ENCODE measurements at places on chromosomes 1 and 21. TPM values are rescaled to one million over a fixed set of nuclear protein-coding genes. Genes with fewer than 3 reads are reported as not detected.
A peak's percentile ranks its signal among the peaks of the same experiment; 100 is the strongest.

Gene SLC16A4
- polyA plus RNA-seq: 0.26 TPM

Gene TRIM67
- polyA plus RNA-seq: not detected

Gene LPAR3
- polyA plus RNA-seq: not detected

Gene ZBTB8A
- not detected for polyA plus RNA-seq

Gene NID1
- 19.7 TPM for polyA plus RNA-seq

GRCh38 chr1:114219172-114219868, 65.7 kb upstream of the SYT6 start:
- no peak overlapping the region for H3K4me3 ChIP-seq
- no peaks in the 10 kb centered on the region for H3K36me3 ChIP-seq

DNA sequence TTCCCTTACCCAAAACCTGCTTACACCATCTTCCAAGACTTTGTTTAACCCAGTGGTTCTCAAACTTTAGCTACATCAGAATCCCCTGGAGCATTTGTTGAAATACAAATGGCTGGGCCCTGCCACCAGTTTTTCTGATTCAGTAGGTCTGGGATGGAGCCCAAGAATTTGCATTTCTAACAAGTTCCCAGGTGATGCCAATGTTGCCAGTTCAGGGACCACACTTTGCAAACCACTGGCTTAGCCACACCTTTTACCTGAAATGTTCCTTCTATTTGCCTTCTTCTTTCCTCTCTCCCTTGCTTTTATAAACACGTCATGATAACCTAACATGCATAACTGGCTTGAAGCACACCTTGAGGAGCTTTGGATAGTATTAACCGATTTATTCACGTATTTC, 16.1 kb upstream of the FCAMR start:
- no peak for DNase-seq
- no peak overlapping the region for H3K4me3 ChIP-seq
- H3K36me3 ChIP-seq: no peaks in the 10 kb centered on the region
- H3K27ac ChIP-seq: no peak overlapping the region
- H3K27me3 ChIP-seq: no peaks in the 10 kb centered on the region

DNA sequence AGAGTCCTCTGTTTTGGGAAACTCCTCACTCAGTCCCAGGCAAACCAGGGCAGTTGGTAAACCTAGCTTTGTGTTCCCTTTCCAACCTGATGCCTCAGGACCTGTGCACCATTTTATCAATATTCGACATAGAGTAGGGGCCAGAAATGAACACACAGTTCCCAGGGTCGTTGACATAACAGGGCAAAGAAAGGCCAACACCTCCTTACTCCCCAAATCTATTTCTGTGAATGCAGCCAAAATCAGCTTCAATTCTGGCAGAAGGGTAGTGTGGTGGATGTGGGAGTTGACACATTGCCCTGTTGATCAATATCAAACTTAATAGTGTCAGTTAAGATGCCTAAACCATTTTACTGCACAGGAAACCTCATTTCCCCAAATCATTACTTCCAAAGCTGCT, 104.6 kb upstream of the SPATA6 start:
- H3K27ac ChIP-seq: no peak overlapping the region
- H3K36me3 ChIP-seq: no peaks in the 10 kb centered on the region
- no peak for DNase-seq
- H3K4me3 ChIP-seq: no peak overlapping the region

GRCh38 chr1:193242000-193242399, 55.6 kb upstream of the B3GALT2 start:
- H3K27me3 ChIP-seq: no peaks in the 10 kb centered on the region
- no peak overlapping the region for H3K27ac ChIP-seq
- H3K4me1 ChIP-seq: no peaks in the 10 kb centered on the region
- H3K36me3 ChIP-seq: no peaks in the 10 kb centered on the region

- no peak overlapping the region for H3K27ac ChIP-seq
- H3K36me3 ChIP-seq: no peaks in the 10 kb centered on the region
- no peaks in the 10 kb centered on the region for H3K4me1 ChIP-seq
- H3K4me3 ChIP-seq: no peak overlapping the region
Observed at GRCh38 chr1:32426489-32427255, 32.4 kb upstream of the BSDC1 start.

GRCh38 chr1:2208309-2209239, 14.0 kb upstream of the FAAP20 start:
- DNase-seq: no peak
- H3K4me3 ChIP-seq: no peak overlapping the region
- no peaks in the 10 kb centered on the region for H3K27me3 ChIP-seq
- no peaks in the 10 kb centered on the region for H3K36me3 ChIP-seq
- peaks cover 28% of the 10 kb centered on the region for H3K4me1 ChIP-seq

- H3K4me1 ChIP-seq: no peaks in the 10 kb centered on the region
- H3K4me3 ChIP-seq: no peak overlapping the region
- no peak overlapping the region for H3K27ac ChIP-seq
- no peaks in the 10 kb centered on the region for H3K27me3 ChIP-seq
- no peaks in the 10 kb centered on the region for H3K36me3 ChIP-seq
- no peak for DNase-seq
Observed at GRCh38 chr1:61930116-61930645, 187.9 kb downstream of the PATJ start.

- no peaks in the 10 kb centered on the region for H3K27me3 ChIP-seq
- H3K4me1 ChIP-seq: peaks cover 3% of the 10 kb centered on the region
- no peak overlapping the region for H3K4me3 ChIP-seq
- peaks cover 9% of the 10 kb centered on the region for H3K36me3 ChIP-seq
- DNase-seq: peak; percentile 12
Observed at GRCh38 chr1:207619871-207620542, 24.9 kb upstream of the CR1L start.

GRCh38 chr1:218303176-218303879, 18.2 kb downstream of the RRP15 start:
- no peak overlapping the region for H3K27ac ChIP-seq
- peaks cover 31% of the 10 kb centered on the region for H3K36me3 ChIP-seq
- H3K4me3 ChIP-seq: no peak overlapping the region
- no peaks in the 10 kb centered on the region for H3K27me3 ChIP-seq
- H3K4me1 ChIP-seq: no peaks in the 10 kb centered on the region
- no peak for DNase-seq

DNA sequence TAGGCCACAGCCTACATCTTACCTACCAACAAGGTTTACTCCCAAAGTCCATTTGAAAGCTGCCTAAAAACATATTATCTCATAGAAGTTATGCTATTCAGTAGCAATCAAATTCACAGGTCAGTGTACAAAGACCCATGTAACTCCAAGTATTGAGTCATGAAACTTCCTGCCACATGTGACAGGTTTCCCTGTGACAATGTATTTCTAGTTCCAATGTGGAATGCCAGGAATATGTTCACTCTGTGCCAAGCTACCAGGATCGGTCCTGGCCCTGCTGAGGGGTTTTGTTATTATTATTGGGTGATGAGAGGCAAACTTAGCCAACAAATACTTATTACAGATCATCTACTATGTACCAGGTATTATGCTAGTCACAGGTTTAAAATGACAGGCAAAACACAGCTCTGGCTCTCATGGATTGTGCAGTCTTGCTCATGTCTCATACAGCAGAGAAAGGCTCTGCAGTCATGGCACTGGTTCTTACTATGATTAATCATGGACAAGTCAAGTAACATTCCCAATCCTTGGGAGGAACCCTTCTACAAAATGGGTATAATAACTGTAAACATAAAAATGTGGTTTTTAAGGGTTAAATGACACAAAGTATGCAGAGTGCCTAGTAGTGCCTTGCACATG, 22.5 kb downstream of the DPH5 start:
- no peaks in the 10 kb centered on the region for H3K27me3 ChIP-seq
- peak overlapping the region; percentile 27 for H3K27ac ChIP-seq
- H3K36me3 ChIP-seq: peaks cover 6% of the 10 kb centered on the region
- H3K4me1 ChIP-seq: peaks cover 58% of the 10 kb centered on the region
- H3K4me3 ChIP-seq: no peak overlapping the region

- no peaks in the 10 kb centered on the region for H3K36me3 ChIP-seq
- no peak overlapping the region for H3K27ac ChIP-seq
- H3K27me3 ChIP-seq: peaks cover 55% of the 10 kb centered on the region
Observed at GRCh38 chr1:202698276-202698675, 12.0 kb downstream of the SYT2 start.

- H3K27me3 ChIP-seq: no peaks in the 10 kb centered on the region
- no peaks in the 10 kb centered on the region for H3K4me1 ChIP-seq
Observed at GRCh38 chr1:209873067-209873799, 45.5 kb downstream of the UTP25 start.

- no peak for DNase-seq
- no peaks in the 10 kb centered on the region for H3K36me3 ChIP-seq
Observed at GRCh38 chr1:203422116-203422515, 53.5 kb upstream of the PRELP start.

GRCh38 chr1:5954964-5955363, 37.3 kb downstream of the NPHP4 start:
- no peak for DNase-seq
- no peak overlapping the region for H3K27ac ChIP-seq
- no peaks in the 10 kb centered on the region for H3K4me1 ChIP-seq

- no peaks in the 10 kb centered on the region for H3K27me3 ChIP-seq
- no peak for DNase-seq
- H3K27ac ChIP-seq: no peak overlapping the region
- no peak overlapping the region for H3K4me3 ChIP-seq
- H3K4me1 ChIP-seq: no peaks in the 10 kb centered on the region
- H3K36me3 ChIP-seq: no peaks in the 10 kb centered on the region
Observed at GRCh38 chr1:168783458-168784210, 54.6 kb upstream of the DPT start.
